ENCODE measurements at places on chromosomes 4 and X. TPM values are rescaled to one million over a fixed set of nuclear protein-coding genes. Genes with fewer than 3 reads are reported as not detected.

GRCh38 chr4:7031558-7032449 is 11.4 kb upstream of the TADA2B start:
- no peak for DNase-seq

DNA sequence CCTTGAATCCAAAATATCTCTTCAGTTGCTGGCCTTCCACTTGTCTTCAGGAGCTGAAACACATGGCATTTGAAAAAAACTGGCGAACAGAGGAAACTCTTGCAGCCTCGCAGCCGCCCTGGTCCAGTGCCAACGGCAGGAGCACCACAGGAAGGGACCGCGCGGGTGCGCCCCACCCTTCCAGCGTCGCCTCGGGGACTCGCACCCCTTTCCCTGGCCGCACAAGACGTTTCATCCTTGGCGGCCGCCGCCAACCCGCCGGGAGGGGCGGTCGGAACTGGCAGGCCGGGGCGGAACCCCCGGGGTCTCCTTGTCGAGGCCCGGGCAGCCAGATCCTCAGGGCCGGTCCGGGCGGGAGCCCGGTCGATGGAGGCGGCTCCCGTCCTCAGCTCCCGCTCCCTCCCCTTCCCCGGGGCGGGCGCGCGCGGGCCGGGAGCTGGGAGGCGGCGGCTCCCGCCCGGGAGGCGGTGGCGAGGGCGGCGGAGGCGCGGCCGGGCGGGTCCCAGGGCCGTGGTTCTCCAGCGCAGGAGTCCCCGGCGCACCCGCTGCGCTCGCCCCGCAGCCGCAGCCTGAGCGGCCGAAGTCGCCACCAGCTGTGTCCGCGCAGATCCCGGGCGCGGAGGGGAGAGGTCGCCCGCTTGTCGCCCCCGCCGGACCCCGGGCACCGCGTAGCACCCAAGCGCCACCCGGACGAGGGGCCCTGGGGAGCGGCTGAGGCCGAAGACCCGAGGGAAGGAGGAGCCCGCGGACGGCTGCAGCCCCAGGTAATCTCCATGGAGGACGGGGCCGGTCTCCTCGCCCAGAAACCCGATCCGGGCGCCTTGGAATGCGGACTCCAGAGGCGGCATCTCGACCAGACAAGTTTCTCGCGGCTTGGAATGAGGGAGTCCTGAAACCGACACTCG is 886 bp upstream of the NDST3 start:
- no peak for DNase-seq

DNA sequence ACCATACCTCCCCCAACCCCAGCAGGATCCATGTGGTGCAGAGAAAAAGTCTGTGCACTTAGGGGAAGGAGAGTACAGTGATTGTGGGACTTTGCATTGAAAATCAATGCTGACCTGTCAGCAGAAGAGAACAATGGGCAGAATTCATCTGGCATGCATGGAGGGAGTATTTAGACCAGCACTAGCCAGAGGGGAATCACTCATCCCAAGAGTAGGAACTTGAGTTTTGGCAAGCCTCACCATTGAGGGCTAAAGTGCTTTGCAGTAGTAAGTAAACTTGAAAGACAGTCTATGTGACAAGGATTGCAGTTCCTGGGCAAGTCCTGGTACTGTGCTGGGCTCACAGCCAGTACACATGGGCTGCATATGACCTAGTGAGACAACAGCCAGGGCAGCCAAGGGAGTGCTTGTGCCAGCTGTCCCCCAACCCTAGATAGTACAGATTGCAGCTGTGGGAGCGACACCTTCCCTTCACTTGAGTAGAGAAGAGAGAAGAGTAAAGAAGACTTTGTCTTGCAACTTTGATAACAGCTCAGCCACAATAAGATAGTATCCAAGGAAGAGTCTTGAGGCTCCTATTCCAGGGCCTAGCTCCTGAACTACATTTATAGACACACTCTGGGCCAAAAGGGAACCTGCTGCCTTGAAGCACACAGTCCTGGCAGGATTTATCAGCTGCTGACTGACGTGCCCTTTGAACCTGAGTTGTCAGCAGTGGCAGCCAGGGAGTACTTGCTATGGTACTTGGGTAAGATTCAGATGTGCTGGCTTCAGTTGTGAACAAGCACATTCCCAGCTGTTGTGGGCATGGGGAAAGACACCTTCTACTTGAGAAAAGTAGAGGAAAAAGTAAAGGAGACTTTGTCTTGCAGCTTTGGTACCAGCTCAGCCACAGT is 48.7 kb downstream of the HDX start:
- DNase-seq, result no peak

DNA sequence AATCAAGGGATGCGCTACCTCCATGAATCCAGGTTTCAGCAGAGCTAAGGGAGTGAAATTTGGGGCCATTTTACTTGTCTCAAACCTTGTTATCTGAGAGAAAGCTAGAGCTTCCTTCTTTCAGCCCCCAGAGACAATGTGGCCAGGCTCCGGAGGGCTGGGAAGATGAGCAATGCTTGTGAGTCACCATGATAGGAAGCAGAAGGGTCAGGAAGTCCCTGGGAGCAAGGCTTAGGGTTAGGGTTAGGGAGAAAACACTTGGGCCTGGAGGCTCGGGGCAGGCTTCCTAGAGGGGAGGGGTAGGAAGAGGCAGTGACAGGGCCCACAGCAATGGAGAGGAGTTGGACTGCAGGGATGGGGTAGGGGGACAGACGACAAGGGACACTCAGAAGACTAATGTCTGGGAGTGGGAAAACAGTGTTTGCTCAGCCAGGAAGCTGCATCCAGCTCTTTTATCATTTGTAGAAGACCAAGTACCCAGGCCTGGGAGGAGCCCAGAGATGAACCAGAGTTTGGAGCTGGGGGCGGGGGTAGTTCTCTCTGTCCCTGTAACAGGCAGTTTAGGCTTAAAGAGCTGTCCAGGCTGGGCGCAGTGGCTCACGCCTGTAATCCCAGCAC is 16.4 kb upstream of the PORCN start:
- no peak for DNase-seq

GRCh38 chr4:21529214-21529613 is 419.4 kb downstream of the KCNIP4 start:
- DNase-seq, result no peak

The CLDN22 gene
- total RNA-seq, result not detected

Data from OCI-LY7 (cell line).